ENCODE measurements at places on chromosomes 2 and 18. TPM values are rescaled to one million over a fixed set of nuclear protein-coding genes. Genes with fewer than 3 reads are reported as not detected.

SLC16A14 gene
- 10.8 TPM for total RNA-seq

NT5DC4 gene
- not detected for total RNA-seq

CPSF3 gene
- total RNA-seq, result 199 TPM

NTSR2 gene
- not detected for total RNA-seq

RGPD5 gene
- 34.0 TPM for total RNA-seq

NEMP2 gene
- 13.8 TPM for total RNA-seq

GRCh38 chr2:75772908-75773630 lies 62.4 kb upstream of the GCFC2 start:
- peaks cover 32% of the 10 kb centered on the region for H3K4me1 ChIP-seq
- no peak overlapping the region for H3K27ac ChIP-seq
- H3K27me3 ChIP-seq, result no peaks in the 10 kb centered on the region
- no peaks in the 10 kb centered on the region for H3K36me3 ChIP-seq
- DNase-seq, result peak; percentile 31
- no peak overlapping the region for H3K4me3 ChIP-seq

DNA sequence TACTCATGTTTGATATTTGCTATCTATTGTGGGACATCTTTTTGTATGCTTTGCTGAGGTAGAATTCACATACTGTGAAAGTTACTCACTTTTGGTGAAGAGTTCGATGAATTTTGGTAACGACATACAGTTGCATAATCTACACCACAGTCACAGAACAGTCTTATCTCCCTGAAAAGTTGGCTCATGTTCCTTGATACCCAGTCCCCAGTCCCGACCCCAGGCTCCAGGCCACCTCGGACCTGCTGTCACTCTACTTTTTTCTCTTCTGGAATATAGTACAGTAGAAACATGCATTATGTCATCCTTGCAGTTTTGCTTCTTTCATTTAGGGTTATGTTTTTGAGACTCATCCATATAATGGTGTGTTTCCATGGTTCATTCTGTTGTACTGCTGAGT lies 191.7 kb downstream of the FAM210A start:
- no peak for DNase-seq
- H3K27ac ChIP-seq, result no peak overlapping the region
- no peaks in the 10 kb centered on the region for H3K4me1 ChIP-seq
- no peaks in the 10 kb centered on the region for H3K36me3 ChIP-seq
- H3K27me3 ChIP-seq, result no peaks in the 10 kb centered on the region

- no peaks in the 10 kb centered on the region for H3K36me3 ChIP-seq
- peaks cover 20% of the 10 kb centered on the region for H3K4me1 ChIP-seq
- peak within 1 kb of the TSS; percentile 78 for H3K4me3 ChIP-seq
These were observed at the start of gene PNO1 for GRCh38 chr2:68157402-68158133. Gene PNO1 (plus strand): TSS chr2:68157888. CDS start chr2:68157935, 47 bp downstream.

DNA sequence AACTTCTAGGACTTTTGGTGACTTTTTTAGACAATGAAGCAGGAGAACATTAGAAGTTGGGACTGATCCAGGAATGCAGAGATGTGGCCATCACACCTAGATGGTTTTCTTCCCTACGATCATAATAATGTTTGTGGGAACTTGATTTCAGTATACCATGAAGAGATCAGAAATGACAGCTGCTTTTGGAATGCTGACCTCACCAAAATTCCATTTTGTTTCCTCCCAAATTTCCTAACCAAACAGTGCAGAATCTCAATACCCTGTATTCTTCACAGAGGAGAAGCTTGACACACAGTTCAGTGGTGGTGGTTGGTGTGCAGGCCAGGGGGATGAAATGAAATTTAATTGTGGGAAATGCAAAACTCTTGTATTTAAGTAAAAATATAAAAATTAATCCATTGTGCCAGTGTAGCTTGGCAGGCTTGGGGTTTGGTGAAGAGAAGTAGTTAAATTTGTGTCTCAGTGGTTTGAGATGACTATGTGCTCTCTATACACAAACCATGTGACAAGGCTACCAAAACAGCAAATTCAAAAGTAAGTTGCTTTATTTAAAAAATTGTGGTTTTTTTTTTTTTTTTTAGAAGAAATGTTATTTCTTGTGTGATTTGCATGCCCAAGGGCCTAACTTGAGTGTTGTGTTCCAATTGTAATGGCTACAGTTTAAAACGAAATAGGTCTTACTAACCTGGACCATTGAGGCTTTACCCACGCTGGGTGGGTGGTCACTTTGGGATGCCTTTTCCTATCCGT lies 252.4 kb downstream of the LPIN1 start:
- no peaks in the 10 kb centered on the region for H3K27me3 ChIP-seq
- H3K4me3 ChIP-seq, result no peak overlapping the region
- H3K4me1 ChIP-seq, result no peaks in the 10 kb centered on the region
- no peak overlapping the region for H3K27ac ChIP-seq
- H3K36me3 ChIP-seq, result no peaks in the 10 kb centered on the region

GRCh38 chr2:149023091-149023490 lies 15.4 kb upstream of the LYPD6B start:
- no peaks in the 10 kb centered on the region for H3K36me3 ChIP-seq
- H3K27me3 ChIP-seq, result no peaks in the 10 kb centered on the region
- H3K27ac ChIP-seq, result no peak overlapping the region
- no peak for DNase-seq

- no peaks in the 10 kb centered on the region for H3K36me3 ChIP-seq
- H3K27me3 ChIP-seq, result no peaks in the 10 kb centered on the region
- peaks cover under 1% of the 10 kb centered on the region for H3K4me1 ChIP-seq
- H3K27ac ChIP-seq, result no peak overlapping the region
- H3K4me3 ChIP-seq, result no peak overlapping the region
These were observed 33.0 kb downstream of the DPYSL5 start for GRCh38 chr2:26880910-26881435.

- H3K27ac ChIP-seq, result no peak overlapping the region
- H3K36me3 ChIP-seq, result no peaks in the 10 kb centered on the region
- no peaks in the 10 kb centered on the region for H3K4me1 ChIP-seq
- no peak for DNase-seq
- no peak overlapping the region for H3K4me3 ChIP-seq
These were observed 159.6 kb upstream of the ALPP start for GRCh38 chr2:232218778-232219495.

DNA sequence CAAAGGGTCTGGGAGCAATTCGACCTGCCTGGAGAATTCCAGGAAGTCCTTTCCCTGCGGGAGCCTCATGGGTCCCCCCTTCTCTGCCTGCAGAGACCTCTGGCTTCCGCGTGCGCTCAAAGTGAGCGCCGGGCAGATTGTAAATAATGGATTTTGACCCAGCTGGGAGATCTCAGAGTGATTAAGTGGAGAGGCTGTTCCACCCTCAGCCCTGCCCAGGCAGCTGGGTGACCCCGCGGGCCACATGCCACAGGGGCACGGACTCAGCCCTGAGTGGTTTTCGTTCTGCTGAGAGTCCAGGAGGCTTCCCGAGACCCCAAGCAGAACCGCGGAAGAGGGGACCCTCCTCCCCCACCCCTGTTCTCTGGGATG lies 1.2 kb downstream of the KCNG2 start:
- H3K4me3 ChIP-seq, result peak overlapping the region; percentile 65
- peaks cover 9% of the 10 kb centered on the region for H3K4me1 ChIP-seq
- peaks cover 65% of the 10 kb centered on the region for H3K27me3 ChIP-seq
- DNase-seq, result peak; percentile 61
- no peaks in the 10 kb centered on the region for H3K36me3 ChIP-seq

DNA sequence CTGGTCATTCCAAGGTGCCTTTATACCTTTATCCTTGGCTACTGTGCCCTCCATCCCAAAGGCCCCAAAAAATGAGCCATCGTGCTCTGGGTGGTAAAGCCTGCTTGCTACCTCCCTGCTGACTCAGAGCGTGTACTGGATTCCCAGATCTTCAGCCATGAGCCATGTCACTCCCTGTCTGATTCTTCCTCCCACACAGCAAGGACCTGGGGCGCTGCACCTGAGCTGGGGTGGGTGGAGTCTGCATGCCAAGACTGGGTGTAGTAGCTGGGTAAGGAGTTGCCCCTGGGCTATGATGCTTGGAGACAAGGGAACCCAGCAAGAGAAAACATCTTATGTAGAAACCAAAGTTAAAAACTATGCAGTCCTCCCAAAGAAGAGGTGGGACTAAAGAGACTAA lies 37.2 kb upstream of the APCDD1 start:
- no peaks in the 10 kb centered on the region for H3K36me3 ChIP-seq
- no peak for DNase-seq
- no peak overlapping the region for H3K4me3 ChIP-seq
- H3K4me1 ChIP-seq, result no peaks in the 10 kb centered on the region

DNA sequence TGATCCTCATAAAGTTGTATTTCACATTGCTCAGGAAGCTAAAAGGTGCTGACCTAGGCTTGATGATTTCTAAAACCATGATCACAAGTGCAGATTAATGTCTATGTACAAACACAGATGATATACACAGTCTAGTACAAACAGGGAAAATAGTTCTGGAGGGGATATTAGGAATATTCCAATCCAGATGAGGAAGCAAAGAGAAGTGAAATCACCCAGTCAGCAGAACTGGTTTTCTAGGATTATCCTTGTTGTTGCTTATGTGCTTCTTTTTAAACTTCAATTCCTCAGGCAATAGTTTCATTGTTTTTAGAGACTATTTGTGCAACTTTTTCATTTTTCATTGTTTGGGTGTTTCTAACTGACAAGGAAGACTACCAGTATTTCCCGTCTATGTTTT lies 4.7 kb downstream of the IL1A start:
- H3K4me1 ChIP-seq, result peaks cover 29% of the 10 kb centered on the region
- no peaks in the 10 kb centered on the region for H3K27me3 ChIP-seq
- H3K27ac ChIP-seq, result no peak overlapping the region
- no peak overlapping the region for H3K4me3 ChIP-seq

- H3K27ac ChIP-seq, result no peak overlapping the region
- no peaks in the 10 kb centered on the region for H3K27me3 ChIP-seq
- H3K4me1 ChIP-seq, result no peaks in the 10 kb centered on the region
- H3K4me3 ChIP-seq, result no peak overlapping the region
These were observed 293.5 kb downstream of the ARHGAP15 start for GRCh38 chr2:143422681-143423080.

GRCh38 chr2:175605640-175606009 lies 396.4 kb downstream of the LNPK start:
- peaks cover 13% of the 10 kb centered on the region for H3K4me1 ChIP-seq
- H3K27me3 ChIP-seq, result no peaks in the 10 kb centered on the region
- no peak overlapping the region for H3K27ac ChIP-seq
- H3K4me3 ChIP-seq, result no peak overlapping the region
- no peak for DNase-seq

DNA sequence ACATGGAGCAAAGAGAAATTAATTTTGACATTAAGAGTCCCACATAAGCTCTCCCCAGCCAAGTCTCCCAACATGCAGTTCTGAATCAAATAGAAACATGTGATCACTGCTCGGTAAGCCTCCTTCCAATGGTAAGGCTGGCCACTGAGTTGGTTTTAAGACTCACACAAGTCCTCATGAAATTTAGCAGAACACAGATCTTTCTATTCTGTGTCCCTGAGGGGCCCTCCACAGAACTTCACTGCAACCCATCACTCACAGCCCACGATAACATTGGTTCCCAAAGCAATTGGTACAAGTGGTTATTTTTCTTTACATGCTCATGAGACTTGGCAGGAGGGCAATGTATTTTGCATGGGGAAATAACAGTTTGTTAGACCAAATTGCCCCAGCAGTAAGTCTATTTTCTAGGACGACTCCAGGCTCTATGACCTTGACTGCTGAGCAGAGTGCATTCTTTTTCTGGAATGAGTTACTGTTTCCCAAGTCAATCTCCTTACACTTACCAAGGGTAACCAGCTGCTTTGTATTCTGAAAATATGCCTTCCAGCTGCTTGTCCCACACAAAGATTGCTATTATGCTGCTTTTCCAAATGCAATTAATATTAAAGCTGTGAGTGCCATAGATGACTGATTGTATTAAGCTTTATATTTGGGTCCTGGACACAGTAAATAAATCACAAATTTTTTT lies 142.3 kb upstream of the TANK start:
- H3K36me3 ChIP-seq, result no peaks in the 10 kb centered on the region
- H3K4me1 ChIP-seq, result no peaks in the 10 kb centered on the region
- no peak overlapping the region for H3K4me3 ChIP-seq

DNA sequence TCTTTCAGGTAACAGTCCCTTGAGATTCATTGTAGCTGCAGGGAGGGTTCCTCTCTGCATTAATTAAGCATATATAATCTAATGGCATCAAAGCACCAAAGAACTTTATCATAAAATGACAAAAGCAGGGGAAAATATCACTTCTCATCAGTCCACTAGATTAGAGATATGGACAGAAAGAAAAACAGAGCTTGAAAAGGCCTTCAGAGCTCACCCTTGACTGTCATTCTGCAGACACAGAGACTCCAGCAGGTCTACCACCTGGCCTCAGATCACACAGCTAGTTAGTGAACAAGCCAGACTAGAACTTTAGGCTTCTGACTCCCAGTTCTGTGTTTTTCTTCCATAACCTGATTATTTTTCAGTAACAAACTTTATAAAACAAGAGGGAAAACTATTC lies 88.5 kb downstream of the FIGN start:
- peak overlapping the region; percentile 77 for H3K27ac ChIP-seq
- no peak for DNase-seq
- H3K4me3 ChIP-seq, result no peak overlapping the region
- H3K27me3 ChIP-seq, result no peaks in the 10 kb centered on the region

DNA sequence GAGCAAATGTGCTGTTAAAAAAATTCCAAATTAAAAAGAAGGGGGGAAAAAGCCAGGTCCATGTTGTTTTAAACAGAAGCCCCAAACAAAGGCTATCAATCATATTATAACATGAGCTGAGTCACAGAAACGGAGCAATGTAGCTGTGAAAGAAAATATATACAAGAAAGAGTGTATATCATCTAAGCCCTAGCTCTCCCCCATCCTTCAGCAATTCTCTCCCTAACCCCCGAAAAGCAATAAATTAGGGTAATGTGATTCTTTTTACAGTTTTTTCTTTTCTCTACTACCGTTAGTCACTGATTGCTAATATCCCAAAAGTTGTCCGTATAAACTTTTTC lies 25.3 kb downstream of the FEZ2 start:
- no peaks in the 10 kb centered on the region for H3K4me1 ChIP-seq
- H3K36me3 ChIP-seq, result no peaks in the 10 kb centered on the region
- no peak overlapping the region for H3K27ac ChIP-seq
- no peak overlapping the region for H3K4me3 ChIP-seq
- no peaks in the 10 kb centered on the region for H3K27me3 ChIP-seq

DNA sequence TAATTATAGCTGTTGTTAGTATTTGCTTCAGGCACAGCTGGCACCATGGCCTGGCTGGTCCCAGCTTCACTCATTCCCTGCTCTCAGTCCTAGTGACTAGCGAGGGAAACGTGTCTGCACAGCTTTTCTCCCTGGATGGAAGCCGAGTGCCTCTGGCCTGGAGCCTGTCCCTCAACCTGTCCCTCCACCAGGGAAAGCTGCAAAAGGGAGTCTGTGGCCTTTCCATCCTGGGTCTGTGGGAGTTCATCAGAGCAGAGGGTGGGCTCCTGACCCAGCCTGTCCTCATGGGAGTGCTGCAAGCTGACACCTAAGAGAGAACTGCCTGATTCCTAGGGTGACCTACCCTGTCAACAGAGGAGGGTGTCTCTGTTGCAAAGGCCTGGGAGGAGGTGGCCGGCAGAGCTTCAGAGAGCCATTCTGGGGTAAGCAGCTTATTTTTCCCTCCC lies 118.3 kb downstream of the CAPN13 start:
- H3K4me1 ChIP-seq, result peaks cover 4% of the 10 kb centered on the region
- no peak overlapping the region for H3K4me3 ChIP-seq
- no peaks in the 10 kb centered on the region for H3K36me3 ChIP-seq
- H3K27ac ChIP-seq, result no peak overlapping the region
